Trophoblast cell (in vitro differentiated cells and primary cell): ENCODE measurements at places on chromosomes 13 and 19.

GRCh38 chr13:52399708-52400107 is 6.3 kb downstream of the THSD1 start:
- peak; percentile 14 for DNase-seq

- no peak for DNase-seq
Observed at GRCh38 chr19:42066075-42066754, 3.8 kb downstream of the GRIK5 start.

GRCh38 chr13:112434937-112435523 is 58.9 kb downstream of the SPACA7 start:
- DNase-seq: no peak

DNA sequence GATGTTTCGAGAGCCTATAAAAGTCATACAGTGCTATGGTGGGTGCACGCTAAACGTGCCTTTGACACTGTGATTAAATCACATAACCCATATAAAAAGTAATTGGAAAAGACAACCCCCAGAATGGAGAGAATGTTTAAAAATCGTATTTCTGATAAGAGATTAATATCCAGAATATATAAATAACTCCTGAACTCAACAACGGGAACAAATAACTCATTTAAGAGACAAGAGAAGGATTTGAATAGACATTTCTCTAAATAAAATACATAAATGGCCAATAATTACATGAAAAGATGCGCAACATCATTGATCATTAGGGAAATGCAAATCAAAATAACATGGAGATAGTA is 37.0 kb upstream of the IGFL4 start:
- no peak for DNase-seq

- no peak for DNase-seq
Observed at GRCh38 chr13:106246666-106247188, 288.7 kb downstream of the EFNB2 start.

DNA sequence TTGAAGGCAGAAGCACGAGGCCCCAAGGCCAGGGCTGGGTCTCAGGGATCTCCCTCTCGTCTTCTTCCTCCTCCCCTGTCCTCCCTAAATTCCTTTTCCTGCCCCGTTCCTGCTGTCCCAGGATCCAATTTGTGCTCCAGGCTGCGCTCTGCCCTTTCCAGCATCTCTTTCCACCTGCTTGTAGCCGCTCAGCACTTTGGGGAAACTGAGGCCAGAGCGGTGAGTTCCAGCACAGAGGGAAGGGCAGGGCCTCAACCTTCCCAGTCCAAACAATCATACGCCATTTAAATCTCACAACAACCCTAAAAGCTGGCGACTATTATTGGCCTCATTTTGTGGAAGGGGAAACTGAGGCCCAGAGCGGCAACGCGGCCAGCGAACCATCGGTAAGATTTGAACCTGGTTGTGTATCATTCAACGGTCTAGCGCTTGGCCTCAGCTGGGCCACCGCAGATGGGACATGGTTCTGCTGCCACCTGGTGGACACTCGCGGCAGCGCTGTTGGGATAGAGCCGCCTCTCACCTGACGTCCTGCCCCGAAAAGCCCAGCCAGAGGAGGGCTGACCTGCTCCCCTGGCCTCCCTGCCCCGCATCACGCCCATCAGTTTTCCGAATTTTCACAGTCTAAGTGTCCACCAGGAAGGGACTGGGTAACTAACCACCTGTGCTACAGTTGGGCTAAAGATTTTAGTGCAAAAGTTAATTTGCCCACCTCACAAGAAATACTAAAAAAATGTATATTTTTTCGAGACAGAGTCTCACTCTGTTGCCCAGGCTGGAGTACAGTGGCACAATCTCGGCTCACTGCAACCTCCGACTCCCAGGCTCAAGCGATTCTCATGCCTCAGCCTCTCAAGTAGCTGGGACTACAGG is 4.2 kb upstream of the RPL18A start:
- peak; percentile 87 for DNase-seq
